ENCODE measurements at places on chromosomes 16 and 17.
A peak's percentile ranks its signal among the peaks of the same experiment; 100 is the strongest.

DNA sequence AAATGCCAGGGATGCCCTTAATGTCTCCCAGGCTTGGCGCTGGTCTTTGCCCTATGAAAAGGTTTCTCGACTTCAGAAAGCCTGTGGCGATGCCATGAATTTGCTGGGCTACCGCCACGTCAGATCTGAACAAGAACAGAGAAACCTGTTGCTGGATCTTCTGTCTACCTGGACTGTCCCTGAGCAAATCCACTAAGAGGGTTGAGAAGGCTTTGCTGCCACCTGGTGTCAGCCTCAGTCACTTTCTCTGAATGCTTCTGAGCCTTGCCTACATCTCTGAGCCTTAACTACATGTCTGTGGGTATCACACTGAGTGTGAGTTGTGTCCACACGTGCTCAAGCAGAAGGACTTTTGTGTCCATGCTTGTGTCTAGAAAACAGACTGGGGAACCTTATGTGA is 11.4 kb downstream of the CHST4 start:
- peak; percentile 55 for DNase-seq

DNA sequence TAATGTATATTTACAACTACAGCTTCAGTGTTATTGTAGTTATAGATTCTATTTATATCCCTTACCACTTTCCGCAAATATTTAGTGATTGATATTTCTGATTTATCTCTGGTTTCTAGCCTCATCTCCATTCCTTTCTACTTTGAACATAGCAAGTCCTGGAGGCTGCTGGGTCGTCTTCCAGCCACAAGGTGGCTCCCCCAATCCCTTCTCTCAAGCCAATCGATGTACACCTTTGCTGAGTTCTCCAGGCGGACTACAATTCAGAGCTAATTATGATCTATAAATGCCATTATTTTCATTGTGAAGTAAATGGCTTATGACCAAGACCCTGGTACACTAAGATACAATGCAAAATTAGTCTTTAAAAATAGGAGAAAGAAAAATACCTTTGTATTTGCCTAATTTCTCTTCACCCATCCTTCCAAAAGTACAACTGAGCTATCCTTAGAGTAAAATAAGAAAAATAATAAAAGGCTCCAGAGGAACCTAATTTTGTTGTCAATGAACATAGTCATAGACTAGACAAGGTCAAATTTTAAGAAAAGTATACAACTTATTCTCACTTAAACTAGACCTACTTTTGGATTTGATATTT is 122.1 kb downstream of the SKAP1 start:
- peak; percentile 56 for DNase-seq

GRCh38 chr16:1363501-1364041 is 11.8 kb downstream of the GNPTG start:
- DNase-seq, result peak; percentile 78

DNA sequence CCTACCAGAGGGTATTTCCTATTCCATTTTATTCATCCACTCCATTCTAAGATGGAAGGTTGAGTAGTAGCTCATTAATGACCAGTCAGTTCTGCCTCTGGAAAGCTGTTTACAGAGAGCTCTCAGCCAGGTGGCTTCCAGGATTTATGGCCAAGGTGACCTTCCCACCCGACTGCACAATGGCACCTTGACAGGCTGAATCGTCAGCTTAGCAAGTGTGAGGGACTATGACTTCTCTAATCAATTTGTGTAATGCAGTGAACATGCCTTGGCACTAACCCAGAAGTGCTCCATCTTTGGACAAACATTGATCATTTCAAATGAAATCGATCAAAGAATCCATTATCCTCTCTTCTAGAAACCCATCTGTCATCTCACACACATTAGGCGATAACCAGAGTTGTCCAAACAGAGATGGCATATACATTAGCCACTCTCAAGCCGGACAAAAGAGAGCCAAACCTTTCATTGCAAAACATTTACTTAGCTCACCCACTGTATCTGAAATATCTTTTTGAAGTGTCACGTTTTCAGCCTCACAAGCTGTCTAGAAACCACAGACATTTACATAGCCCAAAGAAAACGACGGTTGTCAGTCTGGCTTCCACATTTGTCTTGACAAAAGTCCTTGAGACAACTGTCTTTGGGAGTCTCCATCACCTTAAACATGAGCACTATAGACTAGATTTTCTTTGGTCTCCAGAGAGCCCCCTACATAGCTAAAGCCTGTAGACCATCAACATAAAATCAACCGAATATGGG is 35.6 kb downstream of the CLEC3A start:
- DNase-seq, result no peak

- no peak for DNase-seq
Measured at GRCh38 chr16:79169239-79169638, 431.3 kb downstream of the MAF start.

- DNase-seq, result no peak
Measured at GRCh38 chr16:50238868-50239301, 27.5 kb upstream of the ADCY7 start.

DNA sequence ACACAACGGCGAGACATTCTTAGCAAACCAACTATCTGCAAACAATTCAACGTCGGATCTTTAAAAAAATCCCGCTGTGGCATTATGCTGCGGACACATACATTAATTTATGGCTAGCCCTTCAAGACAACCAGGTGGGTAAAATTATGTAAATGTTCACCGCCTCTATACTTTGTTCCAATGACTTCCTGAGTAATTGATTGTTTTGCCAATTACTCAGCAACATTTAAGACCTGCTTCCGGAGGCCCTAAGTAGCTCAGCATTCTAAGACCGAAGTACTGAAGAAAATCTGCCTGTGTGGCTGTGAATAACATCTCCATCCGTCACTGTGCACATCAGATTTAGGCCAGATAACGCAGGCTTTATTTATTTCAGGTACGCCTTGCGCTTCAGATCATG is 23.3 kb downstream of the QPRT start:
- no peak for DNase-seq

GRCh38 chr17:42441371-42442195 is 17.1 kb upstream of the ATP6V0A1 start:
- DNase-seq, result no peak

DNA sequence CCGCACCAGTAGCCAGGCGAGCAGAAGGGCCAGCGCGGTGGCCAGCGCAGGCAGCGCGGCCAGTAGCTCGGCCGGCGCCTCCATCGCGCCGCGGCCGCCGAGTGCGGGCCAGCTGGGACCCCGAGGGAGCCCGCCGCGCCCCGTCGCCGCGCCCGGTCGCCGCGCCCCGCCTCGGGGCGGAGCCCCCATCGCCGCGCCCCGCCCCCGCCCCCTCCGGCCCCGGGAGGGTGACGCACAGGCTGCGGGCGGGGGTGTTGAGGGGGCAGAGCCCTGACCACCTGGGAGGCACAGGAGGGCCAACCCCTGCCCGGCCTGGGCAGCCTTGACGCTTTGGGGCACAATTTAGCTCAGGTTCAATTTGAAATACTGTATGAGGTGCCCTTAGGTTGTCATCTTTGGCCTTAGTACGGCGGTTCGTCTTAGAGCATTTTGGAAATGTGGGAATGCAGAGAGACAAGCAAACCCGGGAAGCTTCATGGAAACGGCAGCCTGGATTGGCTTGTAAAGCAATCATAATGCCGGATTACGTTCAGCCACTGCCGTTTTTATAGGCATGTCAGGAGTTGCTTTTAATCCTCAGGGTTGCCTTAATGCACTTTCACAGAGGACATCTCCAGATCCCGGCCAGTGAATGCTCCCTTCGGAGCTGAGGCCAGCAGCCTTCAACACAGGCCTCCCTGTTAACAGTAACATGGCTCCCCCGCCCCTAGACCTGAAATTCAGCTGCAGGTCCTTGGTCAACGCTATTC is at the start of gene MXRA7:
MXRA7 (minus strand) TSS at position 103 of the 749 bp plus-strand sequence; CDS start at position 84, 19 bp downstream.
- DNase-seq, result peak; percentile 65

DNA sequence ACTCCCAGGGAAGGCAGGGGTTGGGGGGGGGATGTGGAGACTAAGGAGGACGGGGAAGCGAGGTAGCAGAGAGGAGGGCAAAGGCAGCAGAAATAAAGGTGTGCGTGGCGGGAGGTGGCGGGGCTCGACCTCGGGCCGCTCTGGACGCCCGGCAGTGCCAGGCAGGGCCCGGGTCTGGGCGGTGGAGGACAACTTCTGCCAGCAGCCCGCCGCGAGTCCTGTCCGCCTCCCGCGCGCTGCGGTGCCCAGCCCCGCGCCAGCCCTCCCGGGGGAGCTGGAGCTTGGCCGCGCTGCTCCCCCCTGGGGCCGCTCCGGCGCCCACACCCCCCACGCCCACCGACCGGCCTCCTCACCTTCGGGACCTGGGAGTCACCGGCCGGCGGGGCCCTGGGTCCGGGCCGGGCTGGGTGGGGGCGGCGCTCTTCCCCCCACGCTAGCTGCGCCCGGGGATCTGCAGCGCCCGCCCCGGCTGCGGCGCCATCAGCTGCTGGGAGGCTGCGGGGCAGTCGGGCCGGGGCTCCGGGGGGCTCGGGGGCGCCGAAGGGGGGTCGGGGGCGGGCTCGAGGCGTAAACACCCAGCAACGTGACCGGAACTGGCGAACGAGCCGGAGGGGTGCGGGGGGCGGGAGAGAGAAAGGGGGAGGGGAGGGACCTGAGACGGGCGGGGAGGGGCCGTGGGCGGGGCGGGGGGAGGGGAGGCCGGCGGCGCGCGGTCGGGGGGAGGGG is at the start of gene CCDC92B:
CCDC92B (minus strand) TSS at position 595 of the 726 bp plus-strand sequence. CDS start 14,507 bp downstream, outside the sequence.
- no peak for DNase-seq

- no peak for DNase-seq
Measured at GRCh38 chr17:57859601-57860413, 10.0 kb upstream of the MRPS23 start.

GRCh38 chr16:85652431-85653221 is 36.1 kb downstream of the GINS2 start:
- DNase-seq, result peak; percentile 17

DNA sequence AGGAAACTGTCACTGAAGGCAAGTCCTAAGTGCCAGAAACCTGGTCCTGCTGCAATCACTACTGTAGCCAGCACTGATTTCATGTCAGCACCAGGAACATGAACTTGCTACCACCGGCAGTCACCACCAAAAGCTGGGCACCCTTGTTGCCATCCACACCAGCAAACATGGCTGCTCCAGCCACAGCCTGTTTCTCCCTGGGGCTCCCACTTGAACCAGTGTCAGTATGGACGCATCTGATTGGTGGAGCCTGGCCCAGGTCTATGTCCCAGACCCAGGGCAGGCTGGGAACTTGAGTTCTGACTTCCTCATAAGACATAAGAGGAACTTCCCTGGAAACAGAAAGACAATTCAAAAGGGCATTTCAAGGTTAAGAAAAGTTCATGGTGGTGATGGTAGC is 56.5 kb downstream of the COPRS start:
- DNase-seq, result no peak

DNA sequence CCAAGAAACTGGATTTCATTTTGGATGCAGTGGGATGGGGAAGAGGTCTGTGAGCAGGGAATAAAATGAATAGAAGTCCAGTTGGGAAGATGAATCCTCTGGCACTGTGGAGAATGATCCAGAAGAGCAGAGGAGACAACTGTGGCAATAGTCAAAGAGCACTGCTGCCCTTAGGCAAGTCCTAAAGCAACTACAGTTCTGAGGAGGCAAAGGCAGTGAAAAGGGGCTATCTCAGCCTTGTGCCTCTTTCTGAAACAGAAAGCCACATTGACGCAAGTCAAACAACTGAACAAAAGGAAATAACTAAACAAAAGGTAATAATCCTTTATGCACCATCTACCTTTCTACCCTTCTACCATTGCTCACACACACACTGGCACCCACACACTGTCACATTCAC is 238.0 kb upstream of the AXIN2 start:
- DNase-seq, result no peak

DNA sequence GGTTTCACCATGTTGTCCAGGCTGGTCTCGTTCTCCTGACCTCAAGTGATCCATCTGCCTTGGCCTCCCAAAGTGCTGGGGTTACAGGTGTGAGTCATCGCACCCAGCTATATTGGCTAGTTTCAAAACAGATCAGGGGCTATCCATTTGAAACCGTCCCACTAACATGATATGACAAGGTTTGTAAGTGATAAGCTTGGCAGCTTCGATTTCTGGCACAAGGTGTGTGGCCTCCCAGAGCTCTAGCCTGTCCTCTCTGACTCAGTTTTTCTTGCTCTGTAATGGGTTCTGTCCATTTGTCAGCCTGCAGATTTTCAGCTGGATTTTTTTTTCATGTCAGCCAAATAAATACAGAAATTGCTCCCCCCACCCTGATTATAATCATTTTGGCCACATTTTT is 31.8 kb upstream of the TENT4B start:
- no peak for DNase-seq

- DNase-seq, result no peak
Measured at GRCh38 chr17:61395409-61395982, 4.1 kb upstream of the TBX2 start.

DNA sequence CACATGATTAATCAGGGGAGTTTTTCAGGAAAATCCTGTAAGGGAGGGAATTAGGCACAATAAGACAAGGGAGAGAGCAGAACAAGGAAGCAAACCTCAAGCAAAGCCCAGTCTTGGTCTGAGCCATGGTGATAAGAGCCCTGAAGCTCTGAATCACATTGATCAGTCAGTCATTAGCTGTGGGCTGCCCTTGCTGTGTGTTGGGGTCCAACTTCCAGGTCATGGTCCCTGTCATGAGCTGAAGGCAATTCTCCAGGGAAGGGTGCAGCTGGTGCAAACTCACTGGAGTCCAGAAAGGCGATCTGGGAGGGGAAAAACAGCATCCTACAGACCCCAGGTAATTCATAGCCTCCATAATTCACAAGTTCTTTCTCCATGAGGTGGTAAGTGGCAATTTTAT is 89.9 kb downstream of the CYLD start:
- no peak for DNase-seq

DNA sequence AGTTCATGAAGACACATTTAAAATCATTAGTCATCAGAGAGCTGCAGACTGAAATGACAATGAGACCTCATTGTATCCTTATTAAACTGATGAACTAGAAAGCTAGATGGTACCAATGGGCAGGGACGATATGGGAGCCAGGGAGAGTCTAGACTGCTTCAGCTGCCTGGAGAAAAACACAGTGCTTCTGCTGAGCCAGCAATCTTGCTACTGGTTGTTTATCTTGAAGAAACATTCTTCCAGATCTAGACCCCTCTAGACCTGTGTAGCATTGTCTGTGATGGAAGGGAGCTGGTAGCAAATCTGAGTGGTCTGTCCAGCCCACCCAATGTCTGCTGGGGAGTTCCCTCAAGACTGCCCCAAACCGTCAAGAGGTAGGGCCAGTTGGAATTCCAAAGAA is 2.0 kb upstream of the DRC7 start:
- no peak for DNase-seq

DNA sequence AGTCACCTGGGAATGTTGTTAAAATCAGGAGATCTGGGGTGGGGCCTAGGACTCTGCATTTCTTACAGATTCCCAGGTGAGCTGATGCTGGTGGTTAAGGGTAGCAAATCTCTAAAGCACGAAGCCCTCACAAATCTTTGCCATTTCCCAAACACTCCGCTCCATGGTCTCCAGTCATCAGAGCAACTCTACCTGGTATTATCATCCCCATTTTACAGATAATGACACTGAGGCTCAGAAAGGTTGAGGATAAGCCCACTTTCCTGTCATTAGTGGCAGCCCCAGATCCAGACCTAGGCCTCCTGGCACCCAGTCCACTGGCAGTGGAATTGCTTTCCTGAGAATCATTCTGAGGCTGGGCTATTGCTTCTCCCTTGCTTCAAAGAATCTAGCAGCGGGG is 8.7 kb downstream of the SLC46A1 start:
- DNase-seq, result no peak

All from stimulated activated CD4-positive, alpha-beta T cell treated with anti-CD3 and anti-CD28 coated beads, Interleukin-2, amount 100 ng/mL, for 24 hours (primary cell).